ENCODE measurements at places on chromosomes 2 and 18.

- no peak for DNase-seq
Measured at GRCh38 chr2:238103465-238104225, 3.5 kb downstream of the ESPNL start.

- no peak for DNase-seq
Measured at GRCh38 chr2:22944143-22944542, 440.8 kb upstream of the KLHL29 start.

GRCh38 chr2:134783912-134784311 lies 54.5 kb upstream of the ACMSD start:
- DNase-seq: peak; percentile 44

GRCh38 chr18:66729442-66730239 lies 125.8 kb upstream of the CDH19 start:
- DNase-seq: peak; percentile 68

DNA sequence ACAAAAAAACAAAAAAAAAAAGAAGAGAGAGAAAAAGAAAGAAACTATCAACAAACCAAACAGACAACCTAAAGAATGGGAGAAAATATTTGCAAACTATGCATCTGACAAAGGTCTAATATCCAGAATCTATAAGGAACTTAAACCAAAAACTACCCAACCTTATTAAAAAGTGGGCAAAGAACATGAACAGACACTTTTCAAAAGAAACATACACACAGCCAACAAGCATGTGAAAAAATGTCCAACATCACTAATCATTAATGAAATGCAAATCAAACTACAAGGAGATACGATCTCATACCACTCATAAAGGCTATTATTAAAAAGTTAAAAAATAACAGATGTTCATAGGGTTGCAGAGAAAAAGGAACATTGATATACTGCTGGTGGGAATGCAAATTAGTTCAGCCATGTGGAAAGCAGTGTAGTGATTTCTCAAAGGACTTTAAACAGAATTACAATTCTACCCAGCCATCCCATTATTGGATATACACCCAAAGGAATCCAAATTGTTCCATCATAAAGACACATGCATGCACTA lies 7.2 kb upstream of the POLE4 start:
- no peak for DNase-seq

GRCh38 chr2:60054571-60055340 lies 498.7 kb downstream of the BCL11A start:
- no peak for DNase-seq

DNA sequence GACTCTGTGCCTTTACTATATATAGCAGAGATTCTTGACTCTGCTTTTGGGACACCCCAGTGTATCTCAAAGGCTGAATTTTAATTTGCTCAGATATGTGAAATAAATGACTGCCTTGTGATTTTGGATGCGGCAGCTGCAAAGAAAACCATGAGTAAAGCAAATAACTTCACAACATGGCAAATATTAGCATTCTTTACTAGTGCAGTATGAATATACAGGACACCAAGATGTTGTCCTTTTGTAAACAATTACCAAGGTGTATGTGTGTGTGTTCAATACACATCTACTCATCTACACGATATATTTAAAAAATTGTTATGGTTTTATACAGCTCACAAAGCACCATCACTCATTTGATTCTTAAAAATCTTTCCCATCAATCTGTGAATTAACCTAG lies 70.6 kb upstream of the TCF4 start:
- no peak for DNase-seq

DNA sequence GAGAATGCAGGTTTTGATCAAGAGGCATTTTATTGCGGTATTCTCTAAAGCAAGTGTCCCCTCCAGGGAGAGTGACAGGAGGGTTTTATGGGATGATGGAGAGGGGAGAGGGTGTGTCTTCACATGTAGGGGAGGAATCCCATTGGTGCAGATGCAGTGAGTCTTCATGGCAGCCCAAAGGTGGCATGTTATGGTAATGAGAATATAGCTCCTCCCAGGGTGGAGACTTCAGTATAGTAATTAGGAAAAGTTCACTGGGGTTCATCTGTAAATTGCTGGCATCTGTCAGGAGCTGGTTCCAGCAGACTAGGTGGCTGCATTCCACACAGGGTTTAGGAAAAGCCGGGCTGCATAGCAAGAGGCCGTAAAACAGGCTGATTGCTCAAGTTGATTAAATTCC lies 230.7 kb upstream of the CCDC68 start:
- no peak for DNase-seq

GRCh38 chr2:102040229-102040628 lies 48.5 kb downstream of the IL1R2 start:
- no peak for DNase-seq

GRCh38 chr2:121804997-121805765 lies 49.7 kb downstream of the TSN start:
- DNase-seq: no peak
